GM13977 (cell line): ENCODE measurements at places on chromosomes 7 and 10.
A peak's percentile ranks its signal among the peaks of the same experiment; 100 is the strongest.

DNA sequence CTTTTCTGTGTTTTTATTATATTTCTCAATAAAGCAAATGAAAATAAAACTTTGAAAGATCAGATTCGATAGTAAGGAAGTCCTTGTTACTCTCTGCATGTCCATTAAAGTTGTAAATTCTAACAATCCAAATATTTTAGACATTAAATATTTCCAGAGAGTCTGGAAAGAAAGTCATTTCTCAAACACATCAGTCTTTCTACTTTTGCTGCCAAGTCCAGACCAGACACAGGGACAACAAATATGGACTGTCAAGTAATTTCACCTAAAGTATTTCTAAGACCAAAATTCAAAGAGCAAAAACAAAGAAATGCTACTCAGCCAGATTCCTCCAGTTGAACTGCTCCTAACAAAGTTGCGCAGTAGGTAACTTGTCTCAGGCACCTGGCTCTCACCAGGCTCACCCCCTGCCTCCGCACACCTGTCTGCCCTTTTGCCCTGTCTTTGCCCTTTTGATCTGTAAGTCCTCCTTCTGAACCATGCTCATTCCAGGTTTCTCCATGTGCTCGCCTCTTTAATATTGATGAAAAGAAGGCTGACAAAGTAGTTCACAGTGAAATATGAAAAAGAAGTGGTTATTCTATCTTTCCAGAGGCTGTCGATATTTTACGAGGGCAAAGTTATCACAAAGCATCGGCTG, 300.5 kb downstream of the C7orf25 start:
- no peak for DNase-seq

DNA sequence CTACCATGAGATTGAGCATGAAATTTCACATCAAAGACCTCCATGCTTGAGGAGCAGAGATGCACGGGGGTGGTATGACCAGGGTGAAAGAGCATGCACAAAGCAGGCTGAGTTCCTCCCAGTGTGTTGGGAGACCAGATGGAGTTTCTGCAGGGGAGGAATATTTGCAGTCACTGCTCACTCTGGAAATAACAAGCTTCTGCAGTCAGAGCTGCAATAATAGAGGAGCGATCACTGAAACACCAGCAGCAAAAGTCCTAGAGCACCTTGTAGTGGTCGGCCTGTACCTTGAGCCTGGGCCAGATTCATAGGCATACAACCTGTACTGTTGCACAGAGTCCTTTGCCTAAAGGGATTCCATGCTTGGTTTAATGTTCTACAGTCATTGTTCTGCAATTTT, 184.5 kb upstream of the SP8 start:
- DNase-seq = no peak

DNA sequence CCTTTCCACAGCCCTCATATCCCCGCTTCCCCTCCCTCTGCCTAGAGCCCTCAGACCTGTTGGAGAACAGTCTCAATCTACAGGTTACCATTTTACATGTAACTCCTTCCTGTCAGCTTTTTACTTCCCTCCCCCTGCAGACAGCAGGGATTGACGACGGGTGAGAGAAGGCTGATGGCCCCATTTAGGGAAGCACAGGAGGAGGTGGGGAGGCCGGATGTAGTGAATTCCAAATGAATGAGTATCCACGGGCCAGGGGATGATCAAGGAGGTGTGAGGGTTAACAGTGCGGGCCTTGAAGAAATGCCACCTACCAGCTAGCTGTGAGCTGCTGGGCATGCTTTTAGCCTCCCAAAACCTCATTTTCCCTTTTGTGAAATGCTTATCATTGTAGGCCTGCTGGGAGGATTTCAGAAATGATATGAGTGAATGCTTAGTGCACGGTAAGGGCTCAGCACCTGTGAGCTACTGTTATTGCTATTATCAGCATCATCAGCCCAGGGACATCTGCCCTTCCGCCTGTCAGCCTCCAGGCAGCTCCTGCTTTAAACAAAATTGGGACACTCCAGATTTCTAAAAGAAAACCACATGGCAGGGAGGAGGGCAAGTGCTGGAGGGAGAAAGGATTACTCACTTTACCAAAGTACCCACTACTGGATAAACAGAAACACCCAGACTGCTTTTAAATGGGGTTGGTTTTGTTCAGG, 6.5 kb upstream of the NANOS1 start:
- DNase-seq = no peak

DNA sequence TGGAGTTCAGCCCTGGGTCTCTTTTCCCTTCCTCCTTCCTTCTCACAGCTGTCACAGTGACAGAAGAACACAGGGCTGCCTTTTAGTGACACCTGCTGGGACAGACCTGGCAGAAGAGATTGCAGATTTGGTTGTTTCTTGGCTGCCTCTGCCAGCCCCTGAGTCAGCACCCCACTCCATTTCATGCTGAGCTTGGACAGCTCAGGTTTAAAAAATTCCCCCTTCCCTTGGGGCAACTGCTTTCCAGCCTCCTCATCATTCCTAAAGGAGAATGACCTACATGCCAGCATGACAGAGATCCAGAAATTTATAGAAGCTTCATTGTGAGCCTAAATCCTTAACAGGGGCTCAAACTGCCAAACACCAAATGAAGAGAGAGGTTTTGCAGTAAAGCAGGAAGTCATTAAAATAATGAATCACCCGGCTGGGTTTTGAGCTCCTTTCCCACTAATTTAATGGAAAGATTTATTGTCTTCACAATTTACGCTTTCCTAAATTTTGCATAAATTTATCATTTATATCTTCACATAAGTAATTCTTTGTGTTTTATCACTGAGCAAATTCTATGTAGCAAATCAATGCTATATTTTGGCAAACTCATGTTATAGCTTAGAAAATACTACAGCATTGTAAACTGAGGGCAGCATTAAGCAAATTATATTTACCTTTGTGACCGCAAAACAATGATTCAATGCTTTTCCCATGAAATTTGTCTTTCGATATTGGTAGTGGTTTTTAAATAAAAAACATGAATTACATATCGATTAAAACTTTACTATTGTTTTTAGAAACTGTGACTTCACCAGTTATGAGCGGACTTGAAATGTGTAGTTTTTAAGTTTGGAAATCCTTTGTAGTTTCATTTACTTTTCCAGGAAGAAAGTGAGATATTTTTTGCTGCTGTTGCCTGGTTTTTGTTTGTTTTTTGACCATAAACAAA, 399.5 kb upstream of the ANKRD30A start:
- no peak for DNase-seq

- peak; percentile 79 for DNase-seq
Observed at GRCh38 chr10:101214446-101215396, 14.5 kb downstream of the LBX1 start.

GRCh38 chr10:30502266-30503060, 68.5 kb downstream of the MAP3K8 start:
- DNase-seq = peak; percentile 42

DNA sequence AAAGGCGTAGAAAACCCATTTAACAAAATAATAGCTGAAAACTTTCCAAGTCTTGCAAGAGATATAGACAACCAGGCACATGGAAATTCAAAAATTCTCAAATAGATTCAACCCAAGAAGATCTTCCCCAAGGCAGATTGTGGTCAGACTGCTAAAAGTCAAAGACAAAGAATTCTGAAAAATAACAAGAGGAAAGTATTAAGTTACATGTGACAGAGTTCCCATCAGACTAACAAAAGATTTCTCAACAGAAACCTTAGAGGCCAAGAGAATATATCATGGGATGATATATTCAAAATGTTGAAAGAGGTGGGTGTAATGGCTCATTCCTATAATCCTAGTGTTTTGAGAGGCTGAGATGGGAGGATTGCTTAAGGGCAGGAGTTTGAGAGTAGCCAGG, 59.8 kb downstream of the TMEM178B start:
- no peak for DNase-seq

DNA sequence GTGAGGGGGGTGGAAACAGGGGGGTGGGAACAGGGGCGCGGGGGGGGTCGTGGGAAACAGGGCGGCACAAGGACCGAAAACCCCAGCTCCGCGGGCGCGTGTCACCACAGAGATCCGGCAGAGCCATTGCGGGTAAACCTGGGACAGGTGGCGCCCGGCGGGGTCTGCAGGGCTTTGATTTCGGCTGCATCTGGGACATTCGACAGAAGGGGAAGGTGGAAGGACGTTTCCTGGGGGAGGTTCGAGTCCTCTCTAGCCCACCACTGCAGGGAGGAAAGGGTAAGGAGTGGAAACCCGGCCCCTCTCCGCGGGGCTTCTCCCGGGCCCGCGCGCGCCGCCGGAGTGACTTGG, 7.5 kb downstream of the NKX2-3 start:
- DNase-seq = no peak

GRCh38 chr10:132556994-132557441, 19.4 kb downstream of the INPP5A start:
- DNase-seq = no peak

GRCh38 chr7:19958309-19958896, 185.0 kb upstream of the TMEM196 start:
- no peak for DNase-seq

- DNase-seq = no peak
Observed at GRCh38 chr7:39248692-39249090, 271.0 kb downstream of the POU6F2 start.

DNA sequence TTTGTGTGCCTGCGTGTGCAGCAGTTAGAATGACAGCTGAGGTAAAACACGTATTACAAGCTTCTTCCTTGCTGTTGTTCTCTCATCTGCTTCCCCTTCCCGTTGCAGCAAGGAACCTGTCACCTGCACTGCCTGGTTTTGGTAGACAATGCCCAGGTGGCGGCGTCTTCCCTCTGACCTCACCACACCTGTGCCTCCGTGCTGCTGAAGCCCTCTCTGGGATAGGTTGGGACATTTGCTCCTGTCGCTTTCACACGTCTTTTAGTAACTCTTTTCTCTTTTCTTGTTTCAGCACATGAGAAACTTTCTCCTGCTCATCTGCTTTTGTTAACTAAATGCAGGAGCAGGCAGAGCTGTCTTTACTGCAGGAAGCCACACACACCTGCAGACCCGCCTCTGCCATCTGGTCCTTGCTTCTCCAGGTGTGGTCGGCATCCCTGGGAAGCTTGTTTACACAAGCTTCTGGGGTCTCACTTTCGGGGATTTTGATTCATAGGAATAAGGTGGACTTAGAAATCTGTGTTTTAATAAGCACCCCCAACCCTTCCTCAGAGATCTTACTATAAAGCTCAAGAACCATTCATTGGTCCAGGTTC, 60.7 kb upstream of the EXOC6 start:
- DNase-seq = no peak

GRCh38 chr10:35535136-35535535, 70.0 kb upstream of the GJD4 start:
- no peak for DNase-seq

GRCh38 chr7:39414224-39415035, 151.8 kb upstream of the YAE1 start:
- DNase-seq = peak; percentile 63

- peak; percentile 52 for DNase-seq
Observed at GRCh38 chr7:28155019-28155660, 25.5 kb downstream of the JAZF1 start.

DNA sequence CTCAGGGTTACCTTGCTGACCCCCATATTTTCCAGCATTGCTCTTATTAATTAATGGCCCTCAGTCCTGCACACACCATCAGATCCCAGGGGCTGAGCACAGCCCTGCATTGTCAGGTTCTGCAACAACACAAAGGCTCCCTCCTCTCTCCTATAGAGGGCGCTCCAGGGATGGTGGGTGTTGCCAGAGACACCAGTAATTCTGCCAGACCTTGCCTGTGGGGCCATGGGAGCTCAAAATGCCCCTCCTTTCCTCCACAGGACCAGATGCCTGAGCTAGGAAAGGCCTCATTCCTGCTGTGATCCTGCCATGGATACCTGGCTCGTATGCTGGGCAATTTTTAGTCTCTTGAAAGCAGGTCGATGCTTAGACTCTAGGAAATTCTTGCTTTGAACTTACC, 42.8 kb upstream of the PRSS58 start:
- no peak for DNase-seq

DNA sequence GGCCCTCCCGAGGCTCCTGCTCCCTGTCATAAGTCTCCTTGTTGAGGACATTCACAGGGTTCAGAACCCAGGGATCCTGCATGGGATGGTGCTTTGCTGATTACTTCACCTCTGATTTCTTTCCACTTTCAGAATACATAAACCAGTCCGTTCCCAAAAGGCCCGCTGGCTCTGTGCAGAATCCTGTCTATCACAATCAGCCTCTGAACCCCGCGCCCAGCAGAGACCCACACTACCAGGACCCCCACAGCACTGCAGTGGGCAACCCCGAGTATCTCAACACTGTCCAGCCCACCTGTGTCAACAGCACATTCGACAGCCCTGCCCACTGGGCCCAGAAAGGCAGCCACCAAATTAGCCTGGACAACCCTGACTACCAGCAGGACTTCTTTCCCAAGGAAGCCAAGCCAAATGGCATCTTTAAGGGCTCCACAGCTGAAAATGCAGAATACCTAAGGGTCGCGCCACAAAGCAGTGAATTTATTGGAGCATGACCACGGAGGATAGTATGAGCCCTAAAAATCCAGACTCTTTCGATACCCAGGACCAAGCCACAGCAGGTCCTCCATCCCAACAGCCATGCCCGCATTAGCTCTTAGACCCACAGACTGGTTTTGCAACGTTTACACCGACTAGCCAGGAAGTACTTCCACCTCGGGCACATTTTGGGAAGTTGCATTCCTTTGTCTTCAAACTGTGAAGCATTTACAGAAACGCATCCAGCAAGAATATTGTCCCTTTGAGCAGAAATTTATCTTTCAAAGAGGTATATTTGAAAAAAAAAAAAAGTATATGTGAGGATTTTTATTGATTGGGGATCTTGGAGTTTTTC, 159.8 kb upstream of the LANCL2 start:
- no peak for DNase-seq

DNA sequence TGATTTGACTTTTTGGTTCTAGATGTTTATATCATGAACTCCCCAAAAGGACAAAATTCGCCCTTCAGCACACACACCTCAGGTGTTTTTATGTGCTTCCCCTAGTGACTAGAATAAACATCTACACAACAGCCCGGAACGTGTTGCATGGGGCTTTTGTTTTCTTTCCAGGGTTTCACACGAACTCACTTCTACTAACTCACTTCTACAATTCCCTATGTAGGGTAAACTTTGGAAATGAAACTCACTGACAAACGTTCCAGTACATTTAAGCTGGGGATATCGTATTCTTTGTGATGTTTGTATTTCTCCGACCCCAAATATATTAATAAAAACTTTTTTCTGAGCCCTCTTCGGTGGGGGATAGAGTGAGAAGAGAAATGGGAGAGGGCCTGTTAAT, 1.4 kb downstream of the TRA2A start:
- DNase-seq = peak; percentile 64

DNA sequence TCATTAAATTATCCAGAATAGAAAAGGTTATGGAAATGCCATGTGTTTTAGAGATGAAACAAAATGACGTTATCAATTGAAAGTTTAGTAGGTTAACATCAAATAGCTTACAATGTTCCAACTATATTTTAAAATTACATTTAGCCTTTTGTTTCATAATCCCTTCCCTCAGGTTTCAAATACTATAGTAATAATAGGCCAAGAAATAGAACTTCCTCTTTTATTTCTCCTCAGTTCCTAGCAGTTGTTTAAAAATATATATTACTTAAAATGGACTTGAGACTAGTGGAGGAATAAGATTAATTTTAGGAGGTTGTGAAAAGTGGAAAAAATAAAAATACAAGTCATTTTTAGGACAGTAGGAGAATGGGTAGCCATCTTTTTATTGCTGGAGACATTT, 16.4 kb upstream of the PDSS1 start:
- DNase-seq = no peak

GRCh38 chr7:8627325-8627724, 193.9 kb downstream of the NXPH1 start:
- no peak for DNase-seq
